HCT116 (cell line): ENCODE measurements at places on chromosomes 5 and 9.

- DNase-seq = peak; percentile 26
Observed at GRCh38 chr5:65213921-65214525, 267.7 kb downstream of the ADAMTS6 start.

- DNase-seq = no peak
Observed at GRCh38 chr9:81575956-81576355, 113.4 kb downstream of the TLE1 start.

GRCh38 chr5:53425687-53426511 lies 54.5 kb upstream of the FST start:
- DNase-seq = peak; percentile 45

DNA sequence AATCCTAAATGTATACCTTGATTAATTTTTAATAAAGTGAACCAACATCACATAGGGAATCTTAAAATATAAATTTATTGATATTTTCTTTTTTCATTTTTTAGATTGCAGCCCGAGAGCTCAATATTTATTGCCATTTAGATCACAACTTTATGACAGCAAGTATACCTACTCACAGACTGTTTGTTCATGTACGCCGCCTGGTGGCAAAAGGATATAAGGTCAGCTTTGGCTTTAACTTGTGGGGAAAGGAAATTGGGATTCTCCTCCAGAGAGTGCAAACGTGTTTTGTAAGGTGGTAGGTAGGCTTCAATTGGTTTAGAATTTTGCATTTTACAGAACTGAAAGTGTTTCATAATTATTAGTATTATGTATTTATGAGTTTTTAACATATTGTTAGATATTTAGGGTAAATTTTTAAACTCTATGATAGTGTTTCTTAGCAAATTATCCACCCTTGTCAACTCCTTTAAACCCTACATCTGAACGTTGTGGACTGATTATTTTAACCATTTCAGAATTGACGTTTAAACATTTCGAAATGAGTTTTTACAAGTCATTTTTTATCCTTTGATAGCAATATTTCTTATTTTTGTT lies 17.5 kb upstream of the DHFR start:
- peak; percentile 54 for DNase-seq

- no peak for DNase-seq
Observed at GRCh38 chr9:87558606-87559190, 61.0 kb downstream of the DAPK1 start.

GRCh38 chr5:53038196-53038847 lies 49.2 kb downstream of the ITGA2 start:
- no peak for DNase-seq

DNA sequence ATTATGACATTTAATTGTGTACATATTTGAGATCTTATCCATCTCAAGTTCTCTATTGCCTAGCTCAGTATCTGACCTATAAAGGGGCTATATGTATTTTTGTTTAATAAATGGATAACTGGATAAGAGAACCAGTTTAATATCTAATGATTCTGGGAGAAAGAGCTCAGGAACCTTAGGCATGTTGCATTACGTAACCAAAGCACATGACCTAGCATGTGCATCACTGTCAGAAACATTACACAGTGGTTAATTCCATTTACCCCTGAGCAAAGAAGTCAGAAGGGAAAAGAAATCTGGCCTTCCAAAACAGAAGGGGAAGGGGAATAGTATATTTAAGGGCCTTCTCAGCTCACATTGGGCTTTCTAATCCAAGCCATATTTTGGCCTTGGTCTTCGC lies 12.3 kb downstream of the PAPPA start:
- DNase-seq = no peak

DNA sequence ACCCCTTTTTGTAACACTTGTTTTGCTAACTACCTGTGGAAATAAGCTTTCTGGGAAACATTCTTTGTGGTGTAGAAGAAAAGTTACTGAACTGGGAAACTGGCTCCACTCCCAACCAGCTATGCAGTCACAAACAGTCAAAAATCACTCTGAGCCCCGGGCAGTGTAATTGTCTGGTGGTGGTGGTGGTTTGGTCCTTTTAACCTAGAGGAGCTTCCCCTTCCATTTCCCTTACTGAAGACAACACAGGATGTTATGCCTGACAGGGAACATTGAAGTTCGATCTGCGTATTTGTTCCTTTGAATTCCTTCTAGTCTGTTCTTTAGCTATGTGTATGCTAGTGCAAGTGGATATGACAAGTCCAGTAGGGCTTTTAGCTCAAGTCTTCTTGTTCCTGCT lies 56.8 kb upstream of the TBCA start:
- no peak for DNase-seq

- DNase-seq = no peak
Observed at GRCh38 chr5:135195270-135195608, 161.2 kb upstream of the PITX1 start.

DNA sequence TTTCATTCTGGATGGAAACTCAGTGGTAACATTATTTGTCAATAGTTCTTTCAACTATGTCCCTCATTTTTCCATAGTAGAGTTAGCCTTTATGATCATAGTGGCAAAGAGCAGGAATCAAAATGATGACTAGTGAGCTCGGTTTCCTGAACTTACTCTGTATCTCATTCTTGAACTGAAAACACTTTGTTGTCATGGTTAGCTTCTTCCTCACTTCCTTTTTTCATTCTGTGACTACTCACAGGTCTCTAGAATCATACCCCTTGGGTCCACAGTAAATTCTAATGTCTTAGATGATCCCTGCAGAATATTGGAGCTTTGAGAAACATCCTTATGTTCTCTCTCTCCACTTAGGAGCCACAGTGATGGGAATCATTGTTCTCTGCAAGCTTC lies 29.4 kb upstream of the RECK start:
- DNase-seq = no peak

DNA sequence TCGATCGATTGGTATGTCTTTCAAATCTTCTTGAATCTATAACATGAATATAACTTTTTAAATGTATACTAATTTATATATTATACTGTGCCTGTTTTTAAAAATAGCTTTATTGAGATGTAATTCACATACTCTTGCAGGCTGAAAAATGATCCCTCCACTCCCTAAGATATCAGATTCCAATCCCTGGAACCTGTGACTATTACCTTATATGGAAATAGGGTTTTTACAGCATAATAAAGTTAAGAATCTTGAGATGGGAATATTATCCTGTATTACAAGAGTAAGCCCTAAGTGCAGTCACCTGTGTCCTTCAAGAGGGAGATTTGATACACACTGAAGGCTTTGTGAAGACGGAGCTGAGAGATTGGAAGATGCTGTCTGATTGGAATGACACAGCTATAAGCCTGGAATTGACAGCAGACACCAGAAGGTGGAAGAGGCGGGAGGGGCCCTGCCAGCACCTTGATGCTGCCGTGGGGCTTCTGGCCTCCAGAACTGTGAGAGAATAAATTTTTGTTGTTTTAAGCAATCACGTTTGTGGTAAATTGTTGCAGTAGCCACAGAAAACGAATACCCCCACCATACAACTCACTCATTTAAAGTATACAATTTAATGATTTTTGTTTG lies 161.3 kb downstream of the RMI1 start:
- DNase-seq = no peak

DNA sequence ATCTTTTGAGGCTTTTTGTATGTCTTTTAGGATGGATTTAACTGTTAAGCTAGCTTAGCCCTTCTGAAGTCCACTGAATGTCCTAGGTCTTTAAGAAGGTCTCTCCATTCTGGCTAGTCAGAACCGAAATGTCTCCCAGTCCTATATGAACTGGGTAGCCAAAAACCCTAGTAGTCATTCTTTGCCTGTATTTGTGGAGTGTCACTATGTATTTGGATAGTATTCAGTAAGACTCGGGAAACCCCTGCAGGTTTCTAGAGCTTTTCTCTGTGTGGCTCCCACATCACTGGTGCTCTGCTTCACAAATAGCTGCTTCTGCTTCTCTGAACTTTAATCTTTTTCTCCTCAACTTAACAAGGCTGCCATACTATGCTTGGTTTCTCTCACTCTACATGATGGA lies 68.0 kb downstream of the RIC1 start:
- DNase-seq = no peak

- DNase-seq = no peak
Observed at GRCh38 chr5:120241400-120241799, 222.7 kb upstream of the PRR16 start.

- no peak for DNase-seq
Observed at GRCh38 chr9:91127653-91128052, 234.1 kb downstream of the AUH start.
